ENCODE measurements at places on chromosomes 5 and 9.

DNA sequence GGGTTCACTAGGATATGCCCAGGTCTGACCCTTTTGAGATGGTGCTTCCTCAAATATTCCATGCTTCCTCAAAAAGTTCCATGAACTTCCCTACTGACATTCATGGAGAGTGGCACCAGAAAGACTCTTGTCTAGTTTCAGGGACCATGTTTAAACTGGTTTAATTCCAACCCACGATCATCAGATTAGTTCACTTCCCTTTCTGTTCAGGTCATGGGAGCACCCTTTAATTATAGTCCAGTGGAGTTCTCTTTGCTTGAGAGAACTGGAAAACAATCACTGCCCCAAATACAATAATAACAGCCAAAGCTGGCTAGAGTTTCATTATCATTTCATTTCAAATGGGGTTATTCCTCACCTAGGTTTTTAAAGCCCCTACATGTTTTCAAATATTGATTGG lies 9.7 kb upstream of the ERBIN start:
- no peak for DNase-seq

GRCh38 chr9:5608298-5609225 lies 20.3 kb upstream of the RIC1 start:
- no peak for DNase-seq

- DNase-seq: no peak
These were observed 21.2 kb downstream of the MAST4 start for GRCh38 chr5:66617226-66617861.

GRCh38 chr5:168368854-168369253 lies 77.4 kb downstream of the WWC1 start:
- DNase-seq: no peak

GRCh38 chr9:26261503-26262330 lies 583.5 kb upstream of the TUSC1 start:
- DNase-seq: no peak

DNA sequence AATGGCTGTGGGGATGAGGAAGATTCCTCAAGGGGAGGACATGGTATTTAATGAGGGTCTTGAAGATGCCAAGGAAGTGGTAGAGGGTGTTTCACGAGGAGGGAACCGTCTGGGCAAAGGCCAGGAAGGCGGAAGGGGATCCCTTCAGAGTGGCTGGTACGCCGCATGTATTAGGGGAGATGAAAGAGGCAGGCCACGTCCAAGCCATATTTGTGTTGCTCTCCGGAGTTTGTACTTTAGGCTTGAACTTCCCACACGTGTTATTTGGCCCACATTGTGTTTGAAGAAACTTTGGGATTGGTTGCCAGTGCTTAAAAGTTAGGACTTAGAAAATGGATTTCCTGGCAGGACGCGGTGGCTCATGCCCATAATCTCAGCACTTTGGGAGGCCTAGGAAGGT lies 1.2 kb downstream of the FXN start:
- no peak for DNase-seq

DNA sequence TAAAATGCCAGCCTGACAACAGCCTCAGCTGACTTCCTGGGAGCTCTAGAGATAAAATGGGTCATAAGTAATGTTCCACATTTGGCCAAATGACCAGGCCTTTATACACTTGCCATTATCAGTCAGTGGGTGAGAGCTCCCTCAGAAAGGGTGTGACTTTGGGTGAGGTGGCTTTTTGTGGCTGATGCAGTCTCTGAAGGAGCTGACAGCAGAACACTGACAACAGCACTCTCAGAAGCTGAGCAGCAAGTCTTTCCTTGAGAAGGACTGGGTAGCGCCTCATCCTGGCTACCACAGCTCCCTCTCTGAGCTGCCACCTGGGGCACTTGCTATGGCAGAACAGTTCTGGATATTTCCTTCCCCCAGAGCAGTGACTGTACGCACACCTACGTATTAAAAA lies 22.0 kb upstream of the GNAQ start:
- DNase-seq: no peak

DNA sequence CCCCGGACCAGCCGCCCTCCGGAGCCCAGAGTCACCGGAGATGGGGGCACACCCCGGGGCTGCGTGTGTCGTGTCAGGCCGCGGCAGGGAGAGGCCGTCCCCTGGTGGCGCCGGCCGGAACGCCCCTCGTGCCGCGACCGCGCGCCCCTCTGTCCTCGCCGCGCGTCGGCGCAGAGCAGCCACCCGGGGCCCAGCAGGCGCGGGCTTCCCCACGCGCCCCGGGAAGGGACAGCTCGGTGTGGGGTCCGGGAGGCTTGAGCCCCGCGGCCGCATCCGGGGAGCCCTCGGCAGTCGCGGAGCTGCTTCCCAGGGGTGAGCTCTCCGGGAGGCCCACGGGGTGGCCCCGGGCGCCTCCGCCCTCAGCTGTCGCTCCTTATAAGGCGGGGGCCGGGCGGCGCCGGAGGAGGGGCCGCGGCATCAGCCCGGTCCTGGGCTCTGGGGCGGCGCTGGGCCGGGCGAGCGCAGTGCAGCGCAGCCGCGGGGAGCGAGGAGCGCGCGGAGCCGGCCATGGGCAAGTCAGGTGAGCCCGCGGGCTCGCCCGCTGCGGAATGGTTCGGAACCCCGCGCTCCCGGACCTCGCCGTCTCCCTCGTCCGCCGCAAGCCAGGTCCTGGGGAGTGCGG lies at the start of gene GLIPR2:
GLIPR2 (plus strand) TSS at position 462 of the 622 bp plus-strand sequence; CDS start at position 508, 46 bp downstream.
- peak; percentile 80 for DNase-seq

GRCh38 chr9:101366038-101366756 lies 18.6 kb downstream of the BAAT start:
- no peak for DNase-seq

- no peak for DNase-seq
These were observed 91.5 kb downstream of the APBA1 start for GRCh38 chr9:69580582-69581214.

- DNase-seq: no peak
These were observed 2.7 kb downstream of the CDC42SE2 start for GRCh38 chr5:131266370-131267060.

GRCh38 chr5:125848751-125849150 lies 574.5 kb upstream of the GRAMD2B start:
- no peak for DNase-seq

DNA sequence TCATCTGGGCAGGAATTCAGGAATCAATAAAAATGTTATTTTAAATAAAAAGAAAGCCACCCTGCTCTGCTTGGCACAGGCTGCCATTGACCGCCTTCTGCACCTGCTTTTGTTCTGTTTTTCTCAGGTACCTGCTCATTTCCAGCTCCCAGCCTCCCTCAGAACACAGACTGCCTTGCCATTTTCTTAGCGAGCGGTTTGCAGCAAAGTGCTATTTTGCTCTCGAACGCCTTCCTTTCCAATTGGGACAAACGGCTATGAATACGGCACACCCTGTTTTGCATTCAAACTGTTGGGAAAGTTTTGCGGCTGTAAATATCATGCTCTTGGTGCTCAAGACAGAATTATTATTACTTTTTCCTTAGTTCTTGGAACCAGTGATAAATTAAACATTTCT lies 25.1 kb upstream of the FCN1 start:
- no peak for DNase-seq

GRCh38 chr9:34984049-34984448 lies 5.5 kb upstream of the DNAJB5 start:
- DNase-seq: no peak

- no peak for DNase-seq
These were observed 31.8 kb upstream of the C7 start for GRCh38 chr5:40877371-40877988.

DNA sequence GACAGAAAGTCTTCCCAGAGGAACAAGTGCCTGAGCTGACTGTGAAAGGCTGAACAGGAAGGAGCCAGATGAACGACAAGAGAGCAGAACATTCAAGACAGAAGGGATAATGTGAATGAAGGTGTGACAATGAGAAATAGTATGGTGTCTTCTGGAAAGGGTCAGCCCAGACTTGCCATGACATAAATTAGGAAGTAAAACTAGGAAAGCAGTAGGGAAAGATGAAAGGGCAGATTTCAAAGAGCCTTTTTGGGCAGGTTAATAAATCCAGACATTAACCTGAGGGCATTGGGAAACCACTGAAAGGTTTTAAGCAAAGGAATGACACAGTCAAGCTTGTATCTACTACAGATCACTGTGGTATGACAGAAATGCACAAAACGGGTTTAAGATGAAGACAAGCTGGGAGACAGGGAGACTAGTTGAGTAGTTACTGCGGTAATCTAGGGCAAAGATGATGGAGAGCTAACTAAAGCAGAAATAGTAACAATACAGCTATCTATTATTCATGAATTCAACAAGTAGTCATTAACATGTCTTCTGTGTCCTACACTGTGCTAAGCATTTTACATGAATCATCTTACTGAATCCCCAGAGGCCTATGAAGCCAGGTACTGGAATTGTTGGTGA lies 580.9 kb upstream of the WWC1 start:
- DNase-seq: no peak

- no peak for DNase-seq
These were observed 26.3 kb downstream of the PTGES2 start for GRCh38 chr9:128101231-128101661.
